ENCODE measurements at places on chromosomes 2 and 18. TPM values are rescaled to one million over a fixed set of nuclear protein-coding genes. Genes with fewer than 3 reads are reported as not detected.

The USP37 gene
- total RNA-seq = 5.4 TPM

The PXDN gene
- total RNA-seq = 13.0 TPM

The EN1 gene
- 1.3 TPM for total RNA-seq

The C18orf54 gene
- total RNA-seq = 2.9 TPM

The GPAT2 gene
- total RNA-seq = not detected

The COL4A4 gene
- 1.0 TPM for total RNA-seq

The OTOF gene
- total RNA-seq = 0.07 TPM

The ATP5F1A gene
- total RNA-seq = 302 TPM

The RRM2 gene
- 280 TPM for total RNA-seq

The GAREM1 gene
- total RNA-seq = 3.3 TPM

The CD8B gene
- total RNA-seq = not detected

The FSHR gene
- 0.07 TPM for total RNA-seq

The TMEM150A gene
- total RNA-seq = 11.8 TPM

The LIMS2 gene
- 4.1 TPM for total RNA-seq

The RASGRP3 gene
- total RNA-seq = 1.2 TPM

The STPG4 gene
- 0.10 TPM for total RNA-seq

The UGT1A7 gene
- 3.5 TPM for total RNA-seq

The DNAH6 gene
- 0.11 TPM for total RNA-seq

The TSGA10 gene
- 9.8 TPM for total RNA-seq

The NDUFS1 gene
- 63.3 TPM for total RNA-seq

The MEP1B gene
- 0.06 TPM for total RNA-seq

The SIX2 gene
- total RNA-seq = 0.27 TPM

The AP1S3 gene
- 29.0 TPM for total RNA-seq

The ERMN gene
- not detected for total RNA-seq

The SERPINB4 gene
- total RNA-seq = not detected

The CXCR1 gene
- not detected for total RNA-seq

The AKAIN1 gene
- not detected for total RNA-seq

The SERPINB8 gene
- 8.8 TPM for total RNA-seq

The CCBE1 gene
- total RNA-seq = 10.6 TPM

The ALLC gene
- total RNA-seq = not detected

The GRHL1 gene
- total RNA-seq = 1.2 TPM

Measured in A549 treated with RU486 at 1 μM for 4 hours (cell line).